ENCODE measurements at places on chromosomes 6 and 20.

- no peak for DNase-seq
These were observed 119.7 kb downstream of the PSMB1 start for GRCh38 chr6:170433163-170434116.

- no peak for DNase-seq
These were observed 231.2 kb upstream of the PLN start for GRCh38 chr6:118316796-118317384.

DNA sequence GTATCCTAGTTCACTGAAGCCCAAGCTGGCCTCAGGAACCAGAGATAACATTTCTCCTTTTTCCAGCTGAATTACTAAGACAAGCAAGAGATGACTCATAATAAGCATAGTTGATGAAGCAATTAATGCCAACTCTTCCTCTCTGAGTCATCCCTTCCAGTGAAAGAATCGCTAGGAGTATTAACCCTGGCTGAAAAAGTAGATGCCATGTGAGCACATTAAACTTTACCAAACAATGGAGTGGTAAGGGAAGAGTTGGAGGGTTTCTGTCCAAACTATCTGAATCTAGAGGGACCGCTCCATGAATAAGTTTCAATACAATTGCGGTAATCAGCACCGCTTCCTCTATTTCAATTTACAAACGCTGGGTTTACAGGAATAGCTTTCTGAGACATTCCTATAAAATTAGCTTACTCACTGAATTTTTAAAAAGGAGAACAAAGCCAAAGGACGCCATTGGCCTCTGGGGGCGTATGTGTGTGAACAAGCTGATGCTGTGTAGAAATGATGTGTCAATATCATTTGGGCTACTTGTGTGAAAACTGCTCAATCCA lies 48.3 kb downstream of the ATXN1 start:
- peak; percentile 92 for DNase-seq

DNA sequence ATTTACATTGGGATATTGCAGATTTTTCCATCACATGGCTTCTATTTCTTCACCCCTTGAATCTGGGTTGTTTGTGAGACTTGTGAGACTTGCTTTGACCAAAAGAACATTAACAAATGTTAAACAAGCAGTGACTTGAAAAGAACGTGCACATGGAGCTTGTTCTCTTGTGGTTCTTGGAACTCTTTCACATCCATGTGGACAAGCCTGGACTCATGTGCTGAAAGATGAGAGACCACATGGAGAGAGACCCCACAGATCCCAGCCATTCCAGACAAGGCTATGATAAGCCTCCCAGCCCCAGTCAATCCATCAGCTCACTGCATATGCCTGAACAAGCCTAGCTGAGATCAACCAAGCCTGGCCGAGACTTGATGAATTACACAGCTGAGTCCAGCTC lies 1365.7 kb upstream of the GJE1 start:
- peak; percentile 13 for DNase-seq

- DNase-seq: no peak
These were observed 6.3 kb upstream of the ARFGEF3 start for GRCh38 chr6:138155443-138155842.

DNA sequence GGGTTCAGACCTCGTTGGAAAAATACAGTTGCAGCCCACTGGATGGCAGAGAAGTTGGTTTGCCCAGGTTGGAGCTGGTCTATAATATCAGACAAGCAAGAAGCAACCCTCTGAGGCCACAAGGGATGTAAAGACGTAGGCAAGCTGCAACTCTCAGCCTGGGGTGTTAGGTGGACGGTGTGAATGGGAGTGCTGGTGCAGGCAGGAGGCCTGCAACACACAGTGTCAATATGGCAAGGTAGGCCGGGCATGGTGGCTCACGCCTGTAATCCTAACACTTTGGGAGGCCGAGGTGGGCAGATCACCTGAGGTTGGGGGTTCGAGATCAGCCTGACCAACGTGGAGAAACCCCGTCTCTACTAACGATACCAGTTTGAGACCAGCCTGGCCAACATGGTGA lies 10.5 kb downstream of the VPS16 start:
- no peak for DNase-seq

DNA sequence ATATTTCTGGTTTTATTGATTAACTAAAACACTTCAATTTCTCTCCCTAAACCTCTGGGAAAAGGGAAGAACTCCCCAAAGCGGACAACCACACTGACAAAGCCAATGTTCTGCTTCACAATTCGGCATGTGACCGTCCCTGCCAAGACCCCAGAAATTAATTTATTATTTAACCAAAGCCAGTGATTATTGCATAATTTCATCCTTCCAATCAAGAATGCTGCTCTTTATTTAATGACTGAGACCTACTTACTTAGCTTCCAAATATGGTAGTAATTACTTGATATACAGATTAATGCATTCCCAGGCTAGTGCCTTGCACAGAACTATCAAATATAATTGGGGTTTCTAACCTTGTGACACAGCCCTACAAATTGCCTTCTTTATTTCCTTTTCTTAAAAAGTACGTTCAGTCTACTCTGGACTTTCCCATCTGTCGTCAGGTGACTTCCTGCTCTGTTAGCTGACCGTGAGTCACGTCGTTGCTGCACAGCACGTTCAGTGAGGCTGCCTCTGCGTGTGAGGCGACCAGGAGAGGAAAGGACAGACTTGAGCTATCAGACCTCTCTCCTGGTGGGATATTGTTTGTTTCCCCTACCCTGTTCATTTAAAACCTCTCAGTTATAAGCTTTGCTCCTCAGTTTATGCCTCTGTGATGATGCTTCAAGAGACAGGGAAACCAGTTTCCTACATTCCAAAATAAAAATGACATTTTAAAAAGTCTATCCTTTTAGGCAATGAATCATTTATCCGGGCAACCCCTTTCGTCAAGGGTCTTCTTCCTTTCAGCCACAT lies 55.7 kb upstream of the TNFAIP3 start:
- DNase-seq: peak; percentile 82

GRCh38 chr6:51480040-51480439 lies 607.4 kb downstream of the PKHD1 start:
- DNase-seq: no peak

- DNase-seq: no peak
These were observed 8.0 kb upstream of the EPM2A start for GRCh38 chr6:145743332-145743731.

GRCh38 chr6:1499777-1500176 lies 109.9 kb upstream of the FOXC1 start:
- no peak for DNase-seq

DNA sequence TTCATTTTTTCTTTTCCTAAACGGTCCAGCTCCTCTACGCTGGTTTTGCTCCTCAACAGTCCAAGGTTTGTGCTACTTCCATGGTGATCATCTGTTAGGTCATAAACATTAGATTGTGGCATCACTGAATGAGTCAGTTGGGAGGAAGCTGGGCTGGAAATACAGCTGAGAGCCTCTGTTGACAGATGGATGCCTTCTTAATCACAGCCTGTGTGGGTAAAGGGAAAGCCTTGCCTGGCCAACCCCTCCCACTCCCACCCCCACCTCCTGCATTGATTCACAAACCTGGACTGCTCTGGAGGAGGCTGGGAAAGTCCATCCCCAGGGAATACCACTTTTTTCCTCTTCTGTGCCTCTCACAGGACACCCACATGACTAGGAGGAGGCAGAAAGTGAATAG lies 180.6 kb upstream of the CCN2 start:
- DNase-seq: peak; percentile 95

DNA sequence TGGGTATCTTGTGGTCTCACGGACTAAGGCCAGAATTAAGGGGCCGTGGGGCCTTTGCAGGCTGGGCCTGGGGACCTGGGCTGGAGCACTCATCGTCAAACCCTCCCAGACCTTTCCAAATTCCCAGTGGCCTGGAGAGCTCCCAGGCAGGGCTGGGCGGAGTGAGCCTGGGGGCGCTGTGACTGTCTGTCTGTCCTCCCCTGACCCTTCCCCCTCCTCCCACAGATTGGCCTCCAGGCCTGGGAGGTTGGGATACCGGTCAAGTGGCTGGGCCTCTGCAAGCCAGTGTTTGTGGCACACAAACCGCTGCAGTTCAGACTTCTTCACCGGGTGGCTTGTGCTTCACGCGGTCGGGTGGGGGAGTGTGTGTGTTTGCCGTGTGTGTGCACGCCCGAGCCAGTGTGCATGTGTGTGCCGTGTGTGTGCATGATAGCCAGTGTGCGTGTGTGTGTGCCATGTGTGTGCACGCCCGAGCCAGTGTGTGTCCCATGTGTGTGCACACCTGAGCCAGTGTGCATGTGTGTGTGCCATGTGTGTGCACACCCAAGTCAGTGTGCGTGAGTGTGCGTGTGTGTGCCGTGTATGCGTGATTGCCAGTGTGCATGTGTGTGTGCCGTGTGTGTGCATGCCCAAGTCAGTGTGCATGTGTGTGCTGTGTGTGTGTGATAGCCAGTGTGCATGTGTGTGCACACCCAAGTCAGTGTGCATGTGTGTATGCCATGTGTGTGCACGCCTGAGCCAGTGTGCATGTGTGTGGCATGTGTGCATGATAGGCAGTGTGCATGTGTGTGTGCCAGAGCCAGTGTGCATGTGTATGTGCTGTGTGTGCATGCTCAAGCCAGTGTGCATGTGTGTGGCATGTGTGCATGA lies 6.3 kb downstream of the RBBP8NL start:
- no peak for DNase-seq

DNA sequence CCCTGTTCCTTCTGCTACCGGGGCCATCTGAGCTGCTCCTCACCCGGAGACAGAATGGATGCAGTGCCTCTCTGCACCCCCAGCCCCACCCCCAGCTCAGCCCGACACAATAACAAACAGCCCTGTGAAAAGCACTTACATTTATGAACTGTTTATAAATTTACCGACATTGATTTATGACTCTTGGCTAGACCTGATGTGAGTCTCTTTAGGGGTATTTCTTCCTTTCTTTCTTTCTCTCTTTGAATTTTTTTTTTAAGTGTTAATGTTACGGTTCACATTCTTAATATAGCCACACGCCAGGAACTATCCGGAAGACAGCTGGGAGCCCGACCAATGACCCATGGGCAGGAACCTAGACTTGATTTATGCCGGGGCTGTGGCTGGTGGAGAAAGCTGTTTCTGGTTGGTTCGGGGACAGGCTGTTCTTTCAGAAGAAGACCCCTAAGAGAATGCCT lies 266.3 kb downstream of the CDC5L start:
- no peak for DNase-seq

GRCh38 chr6:8043221-8043620 lies 21.0 kb downstream of the BLOC1S5 start:
- peak; percentile 32 for DNase-seq

DNA sequence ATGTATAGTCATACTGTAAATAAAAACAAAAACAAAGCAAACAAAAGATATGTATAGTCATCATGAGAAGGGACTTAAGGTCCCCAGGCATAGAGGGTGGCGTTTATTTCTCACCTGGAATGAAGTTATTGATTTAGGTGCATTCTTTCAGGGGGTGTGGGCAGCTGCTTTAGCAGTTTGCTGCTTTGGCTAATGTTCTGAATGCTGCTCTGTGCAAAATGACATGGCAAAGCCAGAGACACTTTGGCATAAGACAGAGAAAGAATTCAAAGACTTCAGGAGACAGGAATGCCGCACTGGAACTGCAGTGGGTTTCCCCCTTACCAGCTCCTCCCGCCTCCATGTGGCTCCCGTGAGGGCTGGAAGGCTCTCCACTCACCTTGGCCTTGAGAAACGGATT lies 36.4 kb upstream of the NELFCD start:
- no peak for DNase-seq

GRCh38 chr6:152716322-152716721 lies 18.6 kb downstream of the MYCT1 start:
- DNase-seq: no peak

DNA sequence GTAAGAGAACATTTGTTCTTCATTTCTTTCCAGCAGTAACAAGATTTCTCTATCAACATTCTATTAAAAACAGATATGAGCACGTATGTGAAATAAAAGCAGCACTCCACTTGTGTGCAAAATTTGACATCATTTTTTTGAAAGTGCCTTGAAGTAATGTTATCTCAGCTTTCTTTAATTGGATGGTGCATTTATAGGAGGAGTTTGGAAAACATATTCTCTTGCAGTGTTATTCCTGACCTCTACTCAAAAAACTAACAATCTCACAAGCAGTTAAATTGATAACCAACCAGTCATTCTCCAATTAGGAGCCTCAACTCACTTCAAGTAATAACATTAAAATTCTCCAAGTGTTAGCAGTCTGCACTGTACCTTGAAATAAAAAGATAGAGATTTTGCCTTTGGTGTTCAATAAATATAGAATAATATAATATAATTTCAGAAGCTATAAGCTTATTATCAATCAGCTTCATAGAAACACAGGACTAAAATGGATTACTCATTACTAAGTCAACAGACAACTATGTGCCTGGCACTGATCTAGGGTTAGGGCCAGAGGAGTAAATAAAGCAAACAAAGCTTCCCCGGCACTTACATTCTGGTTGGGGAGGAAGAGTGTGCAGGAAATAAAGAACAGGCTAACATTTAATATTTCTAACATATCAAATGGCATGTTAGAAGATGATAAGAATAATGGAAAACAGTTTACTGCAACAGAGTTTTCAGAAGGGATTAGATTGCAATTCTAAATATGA lies 149.0 kb upstream of the SGK1 start:
- DNase-seq: peak; percentile 78

GRCh38 chr6:145668844-145669243 lies 66.5 kb downstream of the EPM2A start:
- no peak for DNase-seq

DNA sequence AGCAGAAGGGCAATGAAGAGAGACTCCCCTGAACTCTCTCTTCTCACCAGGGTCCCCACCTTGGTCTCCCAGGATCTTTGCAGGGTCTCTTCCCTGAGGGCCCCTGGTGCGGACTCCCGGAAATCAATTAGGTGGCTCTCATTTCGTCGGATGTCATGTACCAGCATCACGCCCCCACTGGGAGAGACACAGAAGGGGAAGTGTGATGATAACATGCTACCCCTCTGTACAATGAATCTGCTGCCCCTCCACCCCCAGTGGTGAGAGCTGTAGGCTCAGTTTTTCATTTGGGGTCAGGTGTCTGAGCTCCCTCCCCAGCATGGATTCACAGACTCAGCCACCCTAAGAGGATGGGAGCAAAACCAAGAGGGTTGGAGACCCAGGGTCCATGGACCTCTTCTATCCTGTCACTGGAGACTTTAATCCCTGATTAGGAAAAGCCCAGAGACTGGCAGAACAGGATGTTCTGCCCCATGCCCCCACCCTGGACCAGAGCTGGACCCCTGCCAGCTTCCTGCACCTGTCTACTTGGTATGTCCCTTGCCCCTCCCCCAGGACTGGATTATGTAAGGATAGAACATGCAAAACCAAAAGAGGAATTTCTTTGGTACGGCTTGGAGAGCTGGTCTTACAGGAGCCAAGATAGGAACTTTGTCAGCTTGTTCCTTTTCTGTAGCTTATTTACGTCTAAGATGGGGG lies 11.1 kb downstream of the GGT7 start:
- DNase-seq: no peak

GRCh38 chr6:146445233-146445632 lies 98.4 kb upstream of the RAB32 start:
- DNase-seq: no peak

GRCh38 chr6:134005800-134006199 lies 46.6 kb downstream of the SLC2A12 start:
- peak; percentile 26 for DNase-seq

GRCh38 chr6:125944434-125944816 lies 12.1 kb upstream of the HINT3 start:
- DNase-seq: peak; percentile 71

Measured in foreskin fibroblast (primary cell).